Coronary artery (tissue), 2 donors: ENCODE measurements at places on chromosomes 5 and 9.

GRCh38 chr5:60843386-60843935, 608 bp downstream of the ELOVL7 start:
- DNase-seq, result no peak

DNA sequence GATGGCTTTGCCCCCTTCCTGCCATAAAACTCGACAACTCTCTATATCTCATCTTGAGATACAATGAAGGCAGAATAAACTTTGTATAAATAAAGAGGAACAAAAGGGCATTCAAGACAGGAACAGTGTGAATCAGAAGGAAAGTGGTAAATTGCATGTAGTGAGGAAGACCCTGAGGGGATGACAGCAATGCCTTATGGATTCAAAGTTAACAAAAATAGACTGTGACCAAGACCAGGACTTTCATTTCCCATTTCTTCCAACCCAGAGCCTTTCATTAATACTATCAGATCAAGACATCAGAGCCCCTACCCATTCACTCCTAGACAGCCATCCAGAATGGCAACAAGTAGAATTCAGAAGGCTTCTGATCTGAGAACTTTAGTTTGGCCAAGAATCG, 46.4 kb upstream of the ZNF462 start:
- DNase-seq, result no peak

DNA sequence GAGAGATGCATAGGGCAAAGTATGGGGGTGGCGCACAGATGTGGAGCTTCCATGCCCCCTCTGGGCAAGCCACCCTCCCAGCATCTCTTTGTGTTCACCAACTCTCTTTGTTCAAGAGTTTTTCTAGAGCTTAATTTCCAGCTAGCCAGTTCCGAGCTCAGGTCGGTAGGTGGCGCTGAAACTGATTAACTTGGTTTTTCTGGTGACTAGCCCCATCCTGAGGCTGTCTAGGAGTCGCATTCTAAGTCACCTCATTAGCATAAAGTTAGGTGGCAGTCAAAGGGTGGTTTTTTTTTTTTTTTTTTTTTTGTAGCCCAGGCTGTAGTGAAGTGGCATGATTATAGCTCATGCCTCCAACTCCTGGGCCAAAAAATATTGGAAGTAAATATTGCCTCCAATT, 476.4 kb downstream of the KDM4C start:
- DNase-seq, result no peak

DNA sequence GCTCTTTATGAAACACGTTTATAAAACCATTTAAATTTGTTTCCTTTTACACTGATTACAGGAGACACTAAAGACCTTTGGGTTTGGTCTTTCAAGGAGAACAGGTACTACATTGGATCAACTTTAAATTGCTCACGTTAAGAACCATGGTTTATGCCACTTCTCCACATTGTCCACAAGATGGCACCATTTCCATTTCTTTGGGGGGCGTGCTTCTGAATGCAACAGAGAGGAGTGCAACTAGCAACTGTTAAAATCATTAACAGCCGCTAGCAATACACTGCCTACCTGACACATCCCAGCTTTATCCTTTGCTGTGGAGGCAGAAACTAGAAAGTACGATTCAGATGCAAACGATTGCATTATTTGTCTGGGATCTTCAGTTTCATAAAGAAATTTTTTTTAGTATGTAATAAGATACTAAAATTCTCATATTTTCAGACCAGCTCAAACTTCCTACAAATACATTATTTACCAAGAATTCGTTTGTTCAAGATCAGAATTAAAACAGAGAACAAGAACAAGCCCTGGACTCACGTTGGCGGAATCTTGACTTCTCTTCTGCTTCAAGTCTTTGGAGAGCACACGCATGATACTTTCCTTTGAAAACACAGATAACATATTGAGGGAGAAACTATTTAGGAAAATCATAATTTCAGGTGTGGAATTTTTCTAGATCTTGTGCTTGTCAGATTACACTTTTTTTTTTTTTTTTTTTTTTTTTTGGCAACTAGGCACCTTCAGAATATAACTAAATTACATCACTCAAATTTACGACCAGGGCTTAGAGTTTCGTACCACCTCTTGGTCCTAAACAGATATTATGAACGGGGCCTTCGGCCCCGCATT, 702 bp downstream of the CDC20B start:
- no peak for DNase-seq

GRCh38 chr5:158344376-158344775, 485.4 kb upstream of the CLINT1 start:
- DNase-seq, result no peak

DNA sequence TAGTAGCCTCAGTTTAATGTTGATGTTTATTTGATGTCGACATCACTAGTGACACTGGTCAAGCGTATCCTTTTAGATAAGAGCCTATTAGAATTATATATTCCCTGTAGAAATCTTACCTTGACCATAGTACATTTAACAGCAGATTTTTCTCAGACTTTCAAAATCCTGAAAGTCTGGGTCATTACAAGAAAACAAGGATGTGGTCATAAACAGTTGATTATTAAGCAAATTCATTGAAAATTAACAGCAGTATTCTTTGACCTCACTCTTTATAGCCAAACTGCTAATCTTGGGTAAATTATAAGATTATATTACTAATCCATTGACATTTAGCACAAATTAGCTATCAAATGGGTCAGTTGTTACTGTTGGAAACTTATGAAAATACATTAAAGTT, 83.4 kb downstream of the GHR start:
- no peak for DNase-seq

DNA sequence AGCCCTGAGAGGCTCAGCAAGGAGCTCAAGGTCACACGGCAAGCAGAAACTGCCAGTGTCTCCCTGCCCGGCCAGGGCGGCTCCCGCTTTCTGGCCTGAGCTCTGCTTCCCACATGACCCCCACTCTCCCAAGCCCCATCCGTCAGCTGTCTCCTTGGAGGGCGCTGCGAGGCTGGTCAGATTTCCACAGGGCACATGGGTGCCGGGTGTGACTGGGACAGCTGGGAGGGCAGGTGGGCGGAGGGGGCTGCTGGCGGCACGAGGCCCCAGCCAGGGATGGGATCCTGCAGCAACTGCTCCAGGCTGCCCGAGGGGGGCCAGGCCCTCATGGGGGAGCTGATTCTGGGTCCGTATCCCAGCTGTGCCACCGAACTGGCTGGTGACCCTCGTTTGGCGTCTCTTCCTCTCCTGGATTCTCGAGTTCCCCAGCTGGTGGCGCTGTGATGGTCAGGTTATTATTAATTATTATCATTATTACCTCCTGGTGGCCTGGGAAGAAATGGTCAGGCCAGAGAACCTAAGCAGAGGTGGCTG, 12.9 kb upstream of the WDR38 start:
- DNase-seq, result no peak

DNA sequence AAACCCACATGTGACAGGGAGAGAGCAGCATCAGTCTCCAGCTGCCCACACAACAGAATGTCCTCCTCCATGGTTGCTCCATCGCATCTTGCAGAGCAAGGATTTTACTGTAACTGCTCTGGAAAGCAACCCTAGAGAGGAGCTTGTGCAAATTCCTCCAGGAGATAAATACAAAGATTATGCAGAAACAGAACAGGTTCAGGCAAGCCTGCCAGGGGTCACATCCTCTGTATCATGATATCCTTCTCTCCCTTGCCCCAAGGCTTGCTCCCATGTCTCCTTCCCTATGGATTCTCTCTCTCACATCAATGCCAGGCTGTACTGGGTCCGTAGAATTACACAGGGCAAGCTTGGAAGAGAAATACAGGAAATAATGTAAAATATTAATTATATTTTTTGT, 226.0 kb downstream of the MPDZ start:
- no peak for DNase-seq

DNA sequence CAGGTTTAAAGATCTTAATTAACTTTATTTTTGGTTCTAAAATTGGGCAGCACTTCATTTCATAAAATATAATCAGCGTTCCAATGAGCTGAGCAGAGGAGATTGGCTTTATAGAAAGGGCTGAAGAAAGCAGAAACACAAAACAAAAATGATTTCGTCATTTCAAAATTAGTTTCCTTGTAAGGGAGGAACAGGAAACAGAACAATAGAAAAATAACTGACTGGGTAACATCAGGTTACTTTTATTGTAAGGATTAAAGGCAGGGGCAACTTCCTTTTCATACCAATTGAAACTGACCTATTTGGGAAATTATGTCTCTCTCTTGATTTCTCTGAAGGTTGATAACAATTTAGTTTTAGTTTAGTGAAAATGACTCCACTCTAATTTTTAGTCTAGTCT, 157.1 kb downstream of the ATP10B start:
- DNase-seq, result no peak

DNA sequence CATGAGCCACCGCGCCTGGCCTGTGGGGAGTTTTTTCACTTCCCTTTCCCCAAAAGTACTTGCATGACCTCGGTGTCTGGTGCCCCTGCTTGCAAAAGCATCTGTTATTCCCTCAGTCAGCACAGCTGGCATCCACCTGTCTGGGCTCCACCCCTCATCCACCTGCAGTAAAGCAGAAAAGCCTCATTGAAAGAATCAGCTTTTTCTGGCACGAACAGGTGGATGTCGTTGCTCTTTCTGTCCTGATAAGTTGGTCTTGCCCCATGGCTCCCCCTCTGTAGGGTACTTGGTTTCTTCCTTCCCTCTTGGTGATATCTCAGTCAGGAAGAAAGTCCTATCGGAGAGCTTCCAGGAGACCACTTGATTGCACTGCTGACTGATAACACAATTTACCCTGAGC, 37.4 kb downstream of the WWC1 start:
- no peak for DNase-seq

GRCh38 chr5:56056875-56057274, 62.1 kb upstream of the IL6ST start:
- DNase-seq, result no peak

DNA sequence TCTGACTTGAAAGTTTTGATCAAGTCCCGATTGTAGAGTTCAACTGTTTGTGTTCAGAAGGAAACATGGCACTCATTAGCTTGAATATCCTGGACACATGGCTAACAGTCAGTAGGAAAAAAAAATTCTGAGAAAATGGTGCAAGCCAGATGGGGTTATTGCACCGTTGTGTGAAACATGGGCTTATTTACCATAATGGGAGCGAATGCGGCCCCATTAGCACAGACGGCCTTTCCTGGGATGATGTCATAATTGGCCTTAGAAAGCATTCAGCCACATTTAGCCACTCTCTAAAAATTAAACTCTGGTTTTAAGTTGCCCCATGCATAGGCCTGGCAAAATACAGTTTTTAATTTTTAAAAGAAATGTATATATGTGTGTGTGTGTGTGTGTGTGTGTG, 112.1 kb downstream of the IRX2 start:
- peak; percentile 7 for DNase-seq
